ENCODE measurements at places on chromosomes 13 and 19. TPM values are rescaled to one million over a fixed set of nuclear protein-coding genes. Genes with fewer than 3 reads are reported as not detected.

The PPM1N gene
- total RNA-seq = 2.2 TPM

The NPAS1 gene
- not detected for total RNA-seq

The ENOX1 gene
- 0.21 TPM for total RNA-seq

The SIAH3 gene
- not detected for total RNA-seq

The MCEMP1 gene
- not detected for total RNA-seq

The ANKRD24 gene
- total RNA-seq = not detected

The TNNI3 gene
- not detected for total RNA-seq

The ZIC2 gene
- not detected for total RNA-seq

DNA sequence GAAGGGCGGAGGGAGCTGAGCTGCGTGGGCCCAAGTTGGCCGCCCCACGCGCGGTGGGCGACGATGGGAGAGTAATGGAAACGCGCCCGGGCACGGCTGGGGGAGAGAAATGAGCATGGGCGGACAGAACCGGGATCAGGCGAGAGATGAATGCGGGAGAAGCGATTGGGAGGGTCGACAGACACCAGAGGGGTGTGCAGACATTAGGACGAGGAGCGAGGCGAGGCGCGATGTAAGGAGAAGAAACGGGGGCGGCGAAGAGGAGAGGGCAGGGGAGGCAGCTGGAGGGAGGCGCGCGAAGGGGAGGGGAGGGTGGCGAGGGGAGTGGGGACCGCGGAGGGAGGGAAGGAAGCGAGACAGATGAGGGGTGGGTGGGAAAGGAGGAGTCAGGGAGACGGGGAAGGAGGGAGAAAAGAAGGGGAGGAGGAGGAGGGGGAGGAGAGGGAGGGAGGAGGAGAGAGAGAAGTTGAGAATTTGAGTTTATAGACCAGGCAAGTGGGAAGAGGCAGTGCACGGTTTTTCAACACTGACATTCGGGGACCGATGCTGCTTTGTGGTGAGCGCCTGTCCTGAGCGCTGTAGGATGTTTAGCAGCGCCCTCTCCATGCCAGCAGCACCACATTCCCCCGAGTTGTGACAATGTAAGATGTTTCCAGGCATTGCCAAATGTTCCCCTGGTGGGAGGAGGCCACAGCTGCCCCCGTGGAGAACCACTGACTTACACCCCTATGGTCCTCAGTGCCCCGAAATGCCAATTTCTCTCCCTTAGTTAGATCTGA lies at the start of gene SHISA7:
Gene SHISA7, minus strand, starts transcription at position 256 of the 779 bp plus-strand sequence. CDS start 437 bp downstream, outside the sequence.
- DNase-seq = no peak

- DNase-seq = no peak
These were observed 9.1 kb downstream of the SPINT2 start for GRCh38 chr19:38273499-38273898.

GRCh38 chr19:2333807-2334211 lies 5.3 kb downstream of the SPPL2B start:
- no peak for DNase-seq

- DNase-seq = no peak
These were observed 15.2 kb upstream of the TLE6 start for GRCh38 chr19:2962018-2962670.

GRCh38 chr13:112136095-112136494 lies 69.1 kb downstream of the SOX1 start:
- DNase-seq = no peak

GRCh38 chr13:54301085-54301484 lies 1272.5 kb downstream of the OLFM4 start:
- DNase-seq = no peak

DNA sequence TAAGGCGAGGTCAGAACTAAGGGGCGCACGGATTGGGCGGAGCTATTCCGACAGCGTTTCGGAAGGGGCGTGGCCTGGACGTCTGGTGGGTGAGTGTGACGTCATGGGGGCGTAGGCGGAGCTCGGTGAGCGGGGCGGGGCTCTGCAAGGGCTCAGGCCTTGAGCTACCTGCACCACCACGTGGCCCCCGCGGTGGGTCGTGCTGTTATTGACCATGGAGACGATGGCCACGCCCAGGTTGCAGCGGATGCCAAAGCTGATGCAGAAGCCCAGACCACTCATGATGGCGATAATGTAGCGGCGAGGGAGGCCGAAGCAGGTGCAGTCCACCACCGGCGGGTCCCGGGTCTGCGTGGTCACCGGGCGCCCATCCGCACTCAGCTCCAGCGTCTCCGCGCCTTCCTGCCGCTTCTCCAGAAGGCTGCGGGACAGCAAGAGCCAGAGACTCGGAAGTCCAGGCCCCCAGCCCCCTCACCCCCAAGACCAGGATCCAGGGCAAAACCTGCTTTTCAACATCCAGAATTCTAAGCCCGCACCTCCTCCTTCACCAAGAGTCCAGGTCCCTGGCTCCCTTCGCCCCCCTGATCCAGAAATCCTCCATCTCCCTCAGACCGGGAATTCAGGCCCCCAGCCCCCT lies 4.8 kb downstream of the SLC17A7 start:
- no peak for DNase-seq

DNA sequence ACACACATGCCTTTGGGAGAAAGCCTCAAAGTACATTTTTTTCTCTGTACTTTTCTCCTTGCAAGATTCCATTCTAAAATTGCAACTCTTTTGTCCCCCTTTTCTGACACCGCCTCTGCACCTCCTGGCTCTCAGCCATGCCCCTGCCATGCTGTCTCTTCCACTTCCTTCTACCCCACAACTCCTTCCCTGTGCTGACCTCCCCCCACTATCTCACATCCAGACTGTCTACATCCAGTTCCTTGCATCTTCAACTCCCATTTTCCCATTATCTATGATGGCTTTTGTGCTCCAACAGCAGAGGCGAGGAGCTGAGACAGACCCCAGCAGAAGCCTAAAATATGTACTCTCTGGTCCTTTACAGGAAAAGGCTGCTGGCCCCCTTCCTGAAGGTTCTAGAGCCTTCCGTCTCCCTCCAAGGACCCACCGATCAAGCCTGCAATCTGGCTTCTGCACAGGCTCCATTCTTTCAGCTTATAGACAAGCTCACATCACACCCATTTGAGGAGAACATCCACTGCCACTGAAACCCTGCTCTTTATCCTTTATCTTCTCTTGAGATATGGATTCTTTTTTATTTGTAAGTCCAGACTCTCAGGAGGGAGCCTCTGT lies 50.2 kb downstream of the RFX2 start:
- no peak for DNase-seq

DNA sequence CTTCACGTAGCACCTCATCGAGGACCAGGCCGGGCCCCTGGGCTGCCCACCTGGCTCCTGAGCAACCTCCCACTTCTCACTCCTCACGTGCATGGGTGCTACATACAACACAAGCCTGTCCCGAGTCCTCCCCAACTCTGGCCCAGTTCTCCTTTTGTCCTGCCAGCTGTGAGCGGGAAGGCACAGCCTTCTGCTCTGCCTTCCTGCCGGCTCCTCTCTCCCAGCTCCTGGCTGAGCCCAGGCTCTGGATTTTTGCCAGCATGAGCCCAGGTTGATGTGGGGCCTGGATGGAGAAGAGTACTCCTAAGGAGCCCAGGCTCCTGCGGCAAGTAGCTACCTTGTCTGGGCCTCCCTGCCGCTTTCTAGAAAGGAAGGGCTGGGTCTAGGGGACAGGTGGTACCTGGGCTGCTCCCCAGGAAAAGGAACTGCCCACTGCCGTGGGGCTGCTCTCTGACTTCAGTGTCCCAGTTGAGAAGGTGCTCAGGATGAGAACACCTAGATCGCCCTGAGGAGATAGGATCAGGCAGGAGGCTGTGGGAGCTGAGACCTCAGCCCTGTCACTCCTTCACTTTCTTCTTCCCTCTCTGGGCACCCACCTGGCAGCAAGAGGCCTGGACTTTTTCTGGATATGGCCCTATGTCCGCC lies 23.6 kb downstream of the LYL1 start:
- DNase-seq = peak; percentile 83

GRCh38 chr13:62088165-62088564 lies 672.5 kb upstream of the PCDH20 start:
- DNase-seq = no peak

DNA sequence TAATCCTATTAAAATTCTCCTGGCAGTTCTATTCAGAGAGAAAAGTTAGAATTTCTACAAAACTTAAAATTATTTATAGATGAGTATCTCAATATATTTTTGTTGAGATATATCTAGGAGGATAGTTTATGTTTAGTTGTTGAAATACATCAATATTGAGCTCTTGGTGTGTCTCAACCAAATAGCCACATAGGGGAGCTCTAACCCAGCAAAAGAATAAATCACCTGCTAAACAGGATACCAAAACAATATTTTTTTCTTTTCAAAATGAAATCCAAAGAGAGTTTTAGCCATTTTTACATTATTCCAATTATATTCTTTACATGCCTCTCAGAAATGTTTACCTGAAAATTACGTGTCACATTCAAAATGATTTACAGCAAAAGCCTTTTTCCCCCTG lies 954.7 kb downstream of the SLITRK6 start:
- no peak for DNase-seq

GRCh38 chr13:85970727-85971126 lies 171.5 kb upstream of the SLITRK6 start:
- DNase-seq = no peak

- no peak for DNase-seq
These were observed 505 bp downstream of the ZSWIM4 start for GRCh38 chr19:13795595-13796300.

GRCh38 chr13:21909331-21909730 lies 238.5 kb downstream of the FGF9 start:
- no peak for DNase-seq

Measured in ascending aorta (tissue), 2 donors.